Stimulated activated CD8-positive, alpha-beta memory T cell treated with anti-CD3 and anti-CD28 coated beads, Interleukin-15, amount 100 ng/mL, for 24 hours (primary cell): ENCODE measurements at places on chromosomes 7 and 10.

- no peak for DNase-seq
Measured at GRCh38 chr7:53272081-53272480, 236.6 kb downstream of the POM121L12 start.

DNA sequence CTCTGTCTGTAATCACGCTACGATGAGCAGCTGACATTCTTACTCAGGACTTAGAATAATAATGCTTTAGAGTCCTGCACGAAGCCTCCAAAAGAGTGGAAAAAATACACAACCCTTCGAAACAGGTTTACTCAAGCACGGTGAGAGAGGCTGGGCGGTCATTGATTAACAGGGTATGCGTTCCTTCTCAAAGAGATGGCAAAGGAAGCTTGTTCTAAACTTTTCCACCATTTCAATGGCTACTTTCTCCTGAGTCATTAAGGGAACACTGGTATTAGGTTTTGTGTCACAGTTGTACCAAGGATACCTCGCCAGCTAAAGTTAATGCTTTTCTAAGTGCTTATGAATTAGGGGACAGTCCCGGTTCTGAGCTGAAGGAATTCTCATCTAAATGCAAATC is 141.9 kb upstream of the RHEB start:
- DNase-seq = no peak

GRCh38 chr7:91465595-91466061 is 201.4 kb downstream of the FZD1 start:
- DNase-seq = no peak

DNA sequence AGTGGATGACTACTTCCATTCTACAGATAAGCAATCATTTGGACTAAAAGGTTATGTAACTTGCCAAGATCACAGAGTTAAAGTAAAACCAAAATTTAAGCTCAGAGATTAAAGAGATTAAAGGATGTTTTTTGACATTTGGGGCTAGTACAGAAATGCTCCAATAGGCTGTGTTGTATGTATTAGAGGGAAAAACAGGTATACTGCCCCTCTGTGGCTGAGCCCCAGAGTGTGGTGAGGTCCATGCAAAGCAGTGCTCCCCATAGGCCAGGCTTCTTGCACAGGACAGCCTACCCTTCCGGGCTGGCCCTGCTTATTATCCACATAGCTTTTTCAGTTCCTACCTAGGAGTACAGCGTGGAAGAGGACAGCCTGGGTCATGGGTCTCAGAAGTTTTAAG is 322.8 kb downstream of the POM121L12 start:
- DNase-seq = no peak

- DNase-seq = no peak
Measured at GRCh38 chr7:136958016-136958415, 89.6 kb downstream of the CHRM2 start.

GRCh38 chr7:117347480-117347879 is 24.6 kb upstream of the WNT2 start:
- no peak for DNase-seq

DNA sequence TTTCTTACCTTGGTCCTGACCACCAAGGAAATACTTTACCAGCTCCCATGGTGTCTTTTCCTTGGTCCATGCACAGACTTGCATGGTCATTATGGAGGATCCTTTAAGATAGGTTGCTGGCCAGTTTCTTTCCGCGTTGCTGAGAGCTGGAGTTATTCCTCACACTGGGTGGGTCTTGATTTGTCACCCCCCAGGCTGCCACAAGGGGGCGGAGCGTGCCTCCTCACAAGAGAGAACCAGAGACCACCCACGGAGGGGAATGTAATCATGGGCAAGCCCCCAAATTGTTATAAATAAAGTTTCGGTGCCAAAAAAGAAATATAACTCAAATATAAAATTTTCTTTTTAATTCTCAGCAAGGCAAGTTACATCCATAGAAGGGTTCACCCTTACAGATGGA is 10.5 kb upstream of the TRIM24 start:
- DNase-seq = no peak

GRCh38 chr7:122383934-122384333 is 79.4 kb upstream of the FEZF1 start:
- no peak for DNase-seq

DNA sequence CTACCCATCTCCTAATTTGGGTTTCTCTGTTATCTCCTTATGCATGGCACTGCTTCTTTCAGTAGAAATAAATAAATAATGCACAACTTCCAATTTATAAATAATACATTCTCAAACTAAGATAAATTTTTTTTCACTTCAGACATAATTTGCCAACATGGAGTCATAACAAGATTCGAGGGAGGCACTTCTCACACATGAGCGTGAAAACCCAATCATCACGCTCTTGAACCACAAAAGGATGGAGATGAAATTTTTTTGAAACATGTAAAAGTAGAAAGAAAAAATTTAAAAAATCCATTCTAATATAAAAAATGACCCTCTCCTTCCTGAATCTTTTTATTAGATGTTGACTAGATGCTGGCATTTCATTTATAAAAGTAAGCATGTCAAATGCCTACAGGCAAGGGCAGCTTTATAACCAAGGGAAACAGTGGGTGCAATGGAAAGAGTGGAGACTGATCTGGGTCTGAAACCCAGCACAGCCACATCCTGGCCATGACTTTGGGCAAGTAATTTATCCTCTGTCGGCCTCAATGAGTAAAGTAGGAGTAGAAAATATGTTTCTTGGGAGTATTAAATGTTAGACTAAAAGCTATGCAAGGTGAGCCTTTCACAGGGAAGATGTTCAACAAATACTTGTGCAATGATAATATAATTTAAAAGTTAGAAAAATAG is 185.0 kb downstream of the STK31 start:
- DNase-seq = no peak

GRCh38 chr10:78508955-78509748 is 475.5 kb downstream of the RPS24 start:
- DNase-seq = no peak

GRCh38 chr7:41979834-41980307 is 257.1 kb downstream of the GLI3 start:
- DNase-seq = no peak

DNA sequence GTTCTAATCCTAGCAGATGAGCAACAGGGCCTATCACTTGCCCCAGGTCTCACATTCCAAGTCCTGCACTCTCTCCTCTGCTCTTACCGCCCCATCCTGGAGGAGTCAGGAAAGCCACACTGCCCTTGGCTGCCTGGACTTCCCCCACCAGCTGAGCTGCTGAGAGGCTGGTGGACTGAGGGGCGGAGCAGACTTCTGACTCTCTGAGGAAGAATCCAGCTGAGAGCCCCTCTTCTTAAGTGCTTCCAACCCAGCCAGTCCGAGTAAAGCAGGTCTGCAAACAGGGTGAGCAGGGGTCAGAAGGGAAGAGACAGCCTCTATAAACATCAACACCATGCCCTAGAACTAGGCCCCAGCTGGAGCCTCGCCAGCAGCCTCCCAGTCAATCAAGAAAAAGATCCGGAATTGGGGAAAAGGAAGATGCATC is 92.4 kb upstream of the TMEM72 start:
- DNase-seq = no peak

- DNase-seq = no peak
Measured at GRCh38 chr10:23399701-23400144, 39.2 kb upstream of the OTUD1 start.

- no peak for DNase-seq
Measured at GRCh38 chr7:153457746-153458145, 594.5 kb upstream of the DPP6 start.

GRCh38 chr7:81492240-81492639 is 277.6 kb downstream of the HGF start:
- DNase-seq = no peak

DNA sequence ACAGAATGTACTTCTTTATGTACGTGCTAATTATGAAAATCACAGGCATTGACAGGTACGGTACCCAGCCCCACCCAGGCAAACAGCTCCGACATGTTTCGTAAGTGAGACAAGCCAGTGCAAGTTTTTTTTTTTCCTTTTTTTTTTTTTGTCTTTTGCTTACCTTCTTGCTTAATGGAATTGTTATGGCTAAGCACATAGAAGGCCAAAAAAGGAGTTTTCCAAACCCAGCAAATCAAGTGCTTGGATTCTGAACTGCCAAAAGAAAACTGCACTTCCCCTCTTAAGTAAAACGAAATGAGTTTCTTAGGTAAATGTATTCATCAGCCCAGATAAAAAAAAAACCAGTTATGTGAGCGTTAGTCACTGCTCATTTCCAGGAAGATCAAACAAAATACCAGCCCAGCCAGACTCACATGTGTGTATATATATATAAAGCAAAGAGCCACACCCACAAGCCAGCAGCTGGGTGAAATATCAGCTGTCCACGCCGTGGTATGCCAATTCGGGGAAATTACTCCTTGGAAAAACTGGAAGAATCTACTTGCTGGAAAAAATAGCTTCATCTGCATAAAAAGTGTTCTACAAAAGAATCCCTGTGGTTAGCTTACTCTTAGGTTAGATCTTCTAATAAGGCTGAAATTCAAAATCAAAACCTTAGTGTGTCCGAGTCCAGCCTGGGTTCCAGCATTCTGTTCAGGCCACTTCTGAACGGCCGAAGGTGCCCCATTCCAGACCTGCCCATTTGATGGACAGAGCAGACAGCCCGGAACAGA is 8.0 kb downstream of the KLF6 start:
- no peak for DNase-seq

DNA sequence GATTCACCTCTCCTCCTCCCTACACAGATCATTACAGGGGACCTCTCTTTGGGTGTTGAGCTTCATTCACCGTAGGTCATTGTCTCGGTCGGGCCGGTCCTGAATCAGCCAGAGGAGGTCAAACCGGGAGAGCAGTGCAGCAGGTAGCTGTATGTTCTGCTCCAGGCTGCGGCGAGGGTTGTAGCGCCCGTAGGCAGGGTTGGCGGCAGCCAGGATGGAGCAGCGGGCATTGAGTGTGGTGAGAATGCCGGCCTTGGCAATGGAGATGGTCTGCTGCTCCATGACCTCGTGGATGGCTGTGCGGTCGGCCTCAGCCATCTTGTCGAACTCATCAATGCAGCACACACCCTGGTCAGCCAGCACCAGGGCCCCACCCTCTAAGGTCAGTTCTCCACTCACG is 5.5 kb downstream of the MCM7 start:
- no peak for DNase-seq

DNA sequence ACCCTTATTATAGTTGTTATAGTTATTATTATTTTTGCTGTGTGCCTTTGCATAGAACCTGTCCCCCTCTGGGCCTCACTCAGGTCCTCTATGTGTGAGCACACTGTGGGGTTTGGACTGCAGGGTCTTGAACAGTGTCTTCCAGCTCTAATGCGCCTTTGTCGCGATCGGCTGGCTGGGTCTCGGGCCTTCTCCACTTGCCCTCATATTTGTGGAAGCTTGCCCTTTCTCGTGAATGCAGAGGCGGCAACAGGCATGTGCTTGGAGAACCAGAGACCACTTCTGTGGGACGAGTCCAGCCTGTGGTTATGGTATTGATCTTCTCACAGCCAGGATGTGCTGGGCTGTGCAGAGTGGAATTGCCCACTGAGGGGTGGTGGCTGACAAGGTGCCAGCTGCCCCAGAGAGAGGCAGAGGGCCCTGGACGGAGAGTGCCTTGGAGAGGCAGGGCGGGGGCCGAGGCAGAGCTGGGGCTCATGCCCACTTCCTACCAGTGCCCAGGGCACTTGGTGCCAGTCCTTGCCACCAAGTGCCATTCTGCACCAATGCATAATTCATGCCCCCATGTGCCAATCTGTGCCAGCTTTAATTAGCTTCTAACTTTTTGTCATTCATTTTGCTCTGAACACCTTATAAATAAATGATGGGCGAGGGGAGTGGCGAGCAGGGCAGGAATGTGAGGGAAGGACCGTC is 6.8 kb upstream of the CDH23 start:
- DNase-seq = no peak

- DNase-seq = no peak
Measured at GRCh38 chr7:52080493-52080892, 763.9 kb upstream of the COBL start.

GRCh38 chr10:112026438-112026837 is 157.1 kb downstream of the GPAM start:
- DNase-seq = no peak

DNA sequence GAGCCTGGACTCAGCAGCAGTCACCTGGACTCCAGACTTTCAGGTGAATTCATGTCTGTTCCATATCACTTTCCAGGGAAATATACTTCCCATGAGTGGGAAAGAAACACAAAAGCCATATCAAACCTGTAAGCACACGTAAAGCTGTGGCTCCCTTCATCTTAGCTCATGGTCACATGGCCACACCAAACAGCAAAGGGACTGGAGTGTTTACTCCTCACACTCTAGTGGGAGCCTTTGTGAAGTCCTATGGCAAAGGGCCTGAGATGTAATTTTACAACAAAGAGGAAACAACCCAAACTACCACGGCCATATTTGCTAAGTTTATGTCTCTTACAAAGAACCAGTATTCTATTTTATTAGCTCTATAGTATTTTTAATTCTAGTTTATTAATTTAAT is 16.3 kb downstream of the SFTPA1 start:
- no peak for DNase-seq

DNA sequence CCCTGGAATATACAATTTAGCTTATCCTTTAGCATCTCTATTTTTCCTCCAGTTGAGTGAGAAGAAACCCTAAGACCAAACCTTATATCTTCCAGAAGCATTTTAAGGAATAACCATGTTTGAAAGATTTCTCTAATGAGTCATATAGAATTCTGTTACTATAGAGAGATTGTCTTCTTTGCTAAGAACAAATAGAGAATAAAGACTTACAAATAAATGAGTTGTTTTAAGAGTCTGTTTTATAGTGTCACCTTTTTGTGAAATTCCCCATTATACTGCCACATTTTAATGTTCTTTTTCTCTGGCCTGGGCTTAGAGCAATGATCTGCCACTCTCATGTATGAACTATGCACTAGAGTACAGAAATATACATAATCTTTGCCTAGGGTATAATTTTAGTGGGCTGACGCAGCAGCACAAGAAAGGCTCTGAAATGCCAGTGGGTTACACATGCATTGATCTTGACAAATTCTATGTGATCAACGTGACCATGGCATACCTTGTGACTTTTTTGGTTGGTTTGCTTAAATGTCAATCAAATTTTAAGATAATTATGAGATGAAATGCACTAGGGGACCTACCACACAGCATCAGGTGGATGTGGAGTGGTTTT is 145.1 kb upstream of the MKLN1 start:
- DNase-seq = no peak

GRCh38 chr7:2761131-2761624 is 73.2 kb downstream of the AMZ1 start:
- DNase-seq = no peak
